CD8-positive, alpha-beta memory T cell (primary cell): ENCODE measurements at places on chromosomes 16 and 17. TPM values are rescaled to one million over a fixed set of nuclear protein-coding genes. Genes with fewer than 3 reads are reported as not detected.
A peak's percentile ranks its signal among the peaks of the same experiment; 100 is the strongest.

DNA sequence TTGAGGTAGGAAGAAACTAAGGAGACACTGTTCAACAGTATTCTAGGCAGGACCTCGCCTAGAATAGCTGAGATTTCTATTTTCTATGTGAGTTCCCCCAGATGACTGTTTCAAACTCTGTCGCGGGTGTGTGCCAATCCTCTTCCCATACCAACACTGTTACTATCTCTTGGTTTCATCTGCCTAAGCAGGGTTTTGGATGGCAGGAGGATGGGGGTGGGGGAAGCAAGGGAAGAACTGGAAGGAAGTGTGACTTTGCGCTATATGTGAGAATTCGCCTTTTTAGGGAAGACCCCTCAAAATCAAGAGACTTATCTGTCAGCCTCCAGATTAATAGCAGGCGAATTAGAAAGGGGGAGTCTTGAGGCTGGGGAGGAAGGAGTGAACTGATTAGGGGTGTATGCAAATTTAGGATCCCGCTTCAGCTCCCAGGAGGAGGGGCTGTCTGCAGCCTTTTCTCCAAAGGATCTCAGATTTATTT, 521 bp upstream of the G6PC3 start:
- DNase-seq = no peak

Gene CEP95
- 15.7 TPM for polyA plus RNA-seq

Gene CSF3
- polyA plus RNA-seq = not detected

DNA sequence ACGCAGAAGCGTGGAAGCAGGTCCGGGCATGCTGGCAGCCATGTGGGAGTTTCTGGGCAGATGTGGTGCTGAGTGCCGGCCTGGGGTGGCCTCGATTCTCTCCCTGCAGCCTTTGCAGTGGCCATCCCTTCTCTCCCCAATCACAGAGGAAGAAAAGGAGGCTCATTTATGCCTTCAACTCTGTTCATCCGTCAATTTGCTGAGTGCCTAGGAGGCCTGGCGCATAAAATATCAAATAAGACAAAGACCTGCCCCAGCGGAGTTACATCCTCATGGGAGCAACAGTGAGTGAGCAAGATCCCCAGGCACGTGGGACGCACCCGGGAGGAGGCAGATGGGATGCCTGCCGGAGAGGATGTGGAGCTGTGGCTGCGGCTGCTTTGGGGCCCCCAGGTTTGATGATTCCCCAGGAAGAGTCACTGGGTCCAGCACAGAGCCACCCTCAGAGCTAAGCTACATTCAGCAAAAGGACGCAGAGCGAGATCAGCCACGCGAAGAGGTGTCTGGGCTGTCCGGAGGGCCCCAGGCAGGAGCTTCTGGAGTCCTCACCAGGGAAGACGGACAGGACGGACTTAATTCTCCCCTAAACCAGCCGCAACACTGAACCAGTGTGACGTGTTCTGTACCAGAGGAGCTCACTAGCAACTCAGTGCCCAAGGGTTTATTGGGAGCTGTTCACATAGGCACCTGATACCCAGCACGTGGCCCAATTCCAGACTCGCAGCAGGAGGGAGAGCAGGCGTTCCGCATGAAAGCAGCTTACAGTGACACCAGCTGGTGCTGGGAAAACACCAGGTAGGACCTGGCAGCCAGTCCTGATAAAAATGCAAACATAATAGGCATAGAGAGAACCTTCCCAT, 11.3 kb downstream of the CA5A start:
- DNase-seq = no peak

DNA sequence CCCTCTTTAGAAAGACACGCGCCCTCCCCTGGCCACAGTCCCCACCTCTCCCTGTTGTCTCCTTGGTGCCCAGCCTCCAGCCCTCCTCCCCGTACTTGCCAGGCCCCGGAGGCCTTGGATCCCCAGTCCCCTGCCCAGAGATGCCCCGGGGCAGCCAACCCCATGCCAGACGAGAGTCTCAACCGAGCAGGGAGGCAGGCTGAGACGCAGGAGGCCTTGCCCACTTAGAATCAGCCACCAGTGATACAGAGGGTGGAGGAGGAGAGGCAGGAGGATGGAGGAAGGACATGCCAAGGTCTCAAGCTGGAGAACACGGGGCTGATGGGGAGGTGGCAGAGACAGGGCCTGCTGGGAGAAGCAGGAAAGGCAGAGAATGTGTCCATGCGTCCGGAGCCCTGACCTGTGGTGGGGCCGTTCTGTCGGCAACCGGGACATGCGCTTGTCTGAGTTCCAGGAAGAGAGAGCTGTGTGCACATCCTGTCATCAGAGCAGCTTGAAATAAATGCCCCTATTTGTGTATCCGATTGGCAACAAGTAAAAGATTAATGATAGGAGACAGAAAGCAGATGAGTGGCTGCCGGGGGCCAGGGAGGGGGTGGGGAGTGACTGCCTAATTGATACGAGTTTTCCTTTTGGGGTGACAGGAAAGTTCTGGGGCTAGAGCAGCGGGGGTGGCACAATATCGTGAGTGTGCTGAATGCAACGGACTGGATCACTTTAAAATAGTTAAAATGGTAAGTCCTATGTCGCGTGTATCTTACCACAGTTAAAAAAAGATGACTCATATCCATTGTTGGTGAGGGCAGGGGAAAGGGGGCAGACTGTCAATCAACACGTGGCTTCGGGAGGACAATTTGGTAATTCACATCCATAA, 44.7 kb upstream of the MEAK7 start:
- DNase-seq = peak; percentile 12

DNA sequence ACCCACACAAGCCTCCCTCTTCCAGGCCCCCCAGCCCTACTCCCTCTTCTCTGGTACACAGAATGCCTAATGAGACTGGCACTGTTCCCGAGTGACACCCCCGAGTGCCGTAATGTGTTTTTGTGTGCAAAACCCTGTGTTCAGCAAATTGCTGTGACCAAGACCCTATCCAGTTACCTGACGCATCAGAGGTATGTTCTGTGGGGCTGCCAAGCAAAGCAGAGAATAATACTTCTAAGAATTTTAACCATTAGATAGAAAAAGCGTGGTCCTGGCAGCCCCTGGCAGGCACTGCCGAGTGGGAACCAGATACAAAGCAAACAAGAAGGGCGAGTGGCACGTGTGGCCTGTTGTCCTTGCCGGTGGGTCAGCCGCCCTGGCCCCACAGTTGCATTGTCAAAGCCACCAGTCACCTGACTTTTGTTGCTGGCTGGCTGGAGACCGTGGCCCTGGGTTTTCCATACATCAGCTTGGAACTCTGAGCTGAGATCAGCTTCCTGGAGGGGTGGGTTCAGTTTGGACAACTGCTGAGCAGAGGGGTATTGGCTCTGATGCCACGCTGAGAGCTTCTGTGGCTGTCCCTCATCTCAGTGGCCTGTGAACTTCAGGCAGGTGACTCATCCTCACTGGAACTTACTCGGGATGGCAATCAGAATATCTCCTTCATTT, 69.1 kb upstream of the BRD7 start:
- DNase-seq = no peak
